ENCODE measurements at places on chromosomes 11 and 22.

DNA sequence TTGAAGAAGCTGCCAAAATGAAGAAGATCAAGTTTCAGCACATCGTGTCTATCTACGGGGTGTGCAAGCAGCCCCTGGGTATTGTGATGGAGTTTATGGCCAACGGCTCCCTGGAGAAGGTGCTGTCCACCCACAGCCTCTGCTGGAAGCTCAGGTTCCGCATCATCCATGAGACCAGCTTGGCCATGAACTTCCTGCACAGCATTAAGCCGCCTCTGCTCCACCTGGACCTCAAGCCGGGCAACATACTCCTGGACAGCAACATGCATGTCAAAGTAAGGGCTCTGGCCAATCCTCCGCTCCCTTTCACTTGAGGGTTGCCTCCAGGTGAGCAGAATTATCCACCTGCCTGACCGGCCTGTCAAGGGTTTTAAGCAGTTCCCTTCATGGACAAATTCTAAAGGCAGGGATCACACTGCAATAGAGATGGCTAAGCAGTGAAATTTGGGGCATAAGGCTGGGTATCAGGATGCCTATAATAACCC, 6.0 kb downstream of the ANKK1 start:
- H3K4me3 ChIP-seq: no peak overlapping the region
- H3K4me1 ChIP-seq: no peaks in the 10 kb centered on the region
- H3K27ac ChIP-seq: no peak overlapping the region
- H3K36me3 ChIP-seq: no peaks in the 10 kb centered on the region
- DNase-seq: no peak

DNA sequence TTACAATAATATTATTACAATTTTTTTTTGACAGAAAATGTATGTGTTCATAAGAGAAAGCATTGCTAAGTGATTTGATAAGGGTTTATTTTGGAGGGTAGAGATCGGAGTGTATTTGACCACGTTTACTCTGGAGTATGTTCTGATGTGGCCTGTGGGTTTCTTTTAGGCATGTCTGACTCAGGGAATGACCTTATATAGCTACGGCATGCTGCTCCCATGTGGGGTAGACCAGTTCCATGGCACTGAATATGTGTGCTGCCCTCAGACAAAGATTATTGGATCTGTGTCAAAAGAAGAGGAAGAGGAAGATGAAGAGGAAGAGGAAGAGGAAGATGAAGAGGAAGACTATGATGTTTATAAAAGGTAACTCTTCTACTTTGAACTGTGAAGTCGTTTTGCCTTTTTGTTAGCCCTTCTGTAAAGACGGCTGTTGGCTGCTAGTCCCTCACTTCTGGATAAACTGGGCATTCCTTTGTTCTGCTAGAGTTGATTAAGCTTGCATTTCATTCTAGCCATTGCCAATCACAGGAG, 38.1 kb upstream of the ST14 start:
- H3K27me3 ChIP-seq: no peaks in the 10 kb centered on the region
- H3K4me1 ChIP-seq: 0 out of 2 replicates have a peak, but pooled peaks cover 3% of the 10 kb centered on the region
- H3K27ac ChIP-seq: no peak overlapping the region
- peaks cover 54% of the 10 kb centered on the region for H3K36me3 ChIP-seq
- DNase-seq: no peak
- no peak overlapping the region for H3K4me3 ChIP-seq

DNA sequence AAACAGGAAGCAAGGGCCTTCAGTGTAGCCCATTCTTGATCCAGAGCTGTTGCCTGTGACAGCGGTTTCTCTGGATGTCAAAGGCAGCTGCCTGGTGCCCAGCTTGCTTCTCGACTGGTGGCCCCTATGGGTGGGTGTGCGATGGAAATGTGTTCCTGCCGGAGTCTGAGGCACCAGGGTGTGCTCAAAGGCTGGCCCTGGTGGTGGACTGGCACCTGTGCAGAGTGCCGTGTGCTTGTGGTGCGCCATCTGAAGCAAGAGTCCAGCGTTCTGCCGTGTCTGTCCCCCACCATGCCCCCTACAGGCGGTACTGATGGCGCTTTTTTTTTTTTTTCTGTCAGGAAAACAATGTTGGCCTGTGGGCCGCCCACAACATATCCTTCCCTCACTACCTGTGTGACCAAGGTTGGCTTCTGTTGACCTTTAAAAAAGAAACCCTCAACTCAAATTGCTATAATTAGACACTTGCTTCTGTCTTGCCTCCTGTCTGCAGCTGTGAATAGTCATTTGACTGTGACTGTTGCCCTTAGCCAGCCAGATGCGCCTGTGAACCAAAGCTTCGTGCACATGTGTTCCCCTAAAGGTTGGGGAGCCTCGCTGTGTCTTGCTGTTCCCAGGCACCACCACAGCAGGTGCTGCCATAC, 4.7 kb upstream of the RANBP1 start:
- no peaks in the 10 kb centered on the region for H3K27me3 ChIP-seq
- no peaks in the 10 kb centered on the region for H3K4me1 ChIP-seq
- no peak for DNase-seq
- H3K27ac ChIP-seq: no peak overlapping the region
- H3K36me3 ChIP-seq: peaks cover 56% of the 10 kb centered on the region

DNA sequence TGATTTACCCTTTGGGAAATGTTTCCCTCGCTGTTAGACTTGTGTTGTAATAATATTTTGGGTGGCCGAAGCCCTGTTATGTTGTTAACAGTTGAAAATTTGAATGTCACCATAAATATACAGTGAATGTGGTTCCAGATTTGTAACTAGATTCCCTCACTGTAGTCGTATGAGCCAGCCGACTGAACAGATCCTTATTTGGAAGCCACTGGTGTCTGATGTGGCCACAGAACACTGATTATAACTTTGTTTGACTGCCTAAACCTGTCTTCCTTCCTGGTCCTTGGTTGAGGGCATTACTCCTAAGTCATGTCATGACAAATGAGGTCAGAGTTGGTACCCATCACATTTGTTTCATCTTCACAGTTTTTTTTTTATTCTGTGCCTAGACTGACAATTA, 45.4 kb downstream of the YAP1 start:
- no peak overlapping the region for H3K27ac ChIP-seq
- H3K27me3 ChIP-seq: no peaks in the 10 kb centered on the region
- H3K4me3 ChIP-seq: no peak overlapping the region
- no peaks in the 10 kb centered on the region for H3K36me3 ChIP-seq
- no peak for DNase-seq

- no peak for DNase-seq
- H3K27me3 ChIP-seq: no peaks in the 10 kb centered on the region
- H3K36me3 ChIP-seq: no peaks in the 10 kb centered on the region
- H3K27ac ChIP-seq: no peak overlapping the region
Measured at GRCh38 chr22:28112548-28113043, 193.5 kb upstream of the PITPNB start.

GRCh38 chr11:73141309-73142127, 600 bp downstream of the FCHSD2 start:
- H3K27ac ChIP-seq: peak overlapping the region; percentile 90
- peaks cover 8% of the 10 kb centered on the region for H3K4me1 ChIP-seq
- peaks cover 9% of the 10 kb centered on the region for H3K27me3 ChIP-seq
- no peak for DNase-seq

GRCh38 chr11:64713016-64713707, 9.8 kb downstream of the NRXN2 start:
- H3K4me3 ChIP-seq: peak overlapping the region; percentile 43
- no peak overlapping the region for H3K27ac ChIP-seq
- H3K4me1 ChIP-seq: peaks cover 12% of the 10 kb centered on the region

DNA sequence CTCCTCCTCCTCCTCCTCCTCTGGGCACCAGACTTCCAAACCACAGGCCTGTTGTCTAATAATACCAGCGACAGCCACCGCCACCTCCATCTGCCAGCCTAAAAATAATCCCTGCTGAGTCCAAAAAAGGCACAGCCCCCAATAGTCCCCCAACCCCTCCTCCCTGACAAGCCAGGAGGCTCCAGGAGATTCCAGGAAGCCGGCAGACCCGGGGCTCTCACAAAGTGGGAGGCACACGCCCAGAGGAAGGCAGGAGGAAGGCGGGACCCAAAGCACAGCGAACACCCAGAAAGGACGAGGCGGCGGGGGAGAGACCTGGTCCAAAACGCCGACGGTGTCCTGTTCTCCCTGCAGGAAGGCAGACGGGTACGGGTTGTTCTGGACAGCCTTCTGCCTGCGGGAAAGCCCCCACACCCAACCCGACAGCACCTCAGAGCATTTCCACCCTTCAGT, 5.9 kb downstream of the IGSF9B start:
- H3K4me3 ChIP-seq: peak overlapping the region; percentile 14
- peaks cover 71% of the 10 kb centered on the region for H3K4me1 ChIP-seq
- 0 out of 2 replicates have a peak overlapping the region, but pooled peaks have one; percentile 9 for H3K27ac ChIP-seq
- H3K36me3 ChIP-seq: no peaks in the 10 kb centered on the region

DNA sequence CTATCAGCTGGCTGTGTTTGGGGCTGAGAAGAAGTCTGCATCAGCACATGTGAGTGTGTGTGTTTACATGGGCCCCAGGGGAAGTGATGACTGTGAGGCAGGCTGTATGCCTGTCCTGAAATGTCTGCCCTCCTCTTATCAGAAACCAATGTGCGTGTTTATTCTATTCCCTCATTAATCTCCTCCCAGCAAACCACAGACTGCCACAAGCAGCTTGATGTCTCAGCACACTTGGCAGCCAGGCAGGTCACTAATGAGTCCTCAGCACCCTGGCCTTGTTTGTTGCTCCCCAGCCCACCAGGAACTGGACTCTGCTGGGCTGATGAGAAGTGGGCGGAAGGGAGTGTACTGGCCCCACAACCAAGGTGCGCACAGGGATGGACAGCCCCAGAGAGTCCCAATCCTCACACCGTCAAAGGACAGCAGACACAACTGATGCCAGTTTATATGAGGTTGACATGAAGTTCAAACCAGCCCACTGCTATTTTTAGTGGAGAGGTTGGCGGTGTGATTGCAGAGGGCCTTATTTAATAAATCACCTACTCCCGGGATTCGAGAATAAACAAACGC, 225.8 kb downstream of the ETS1 start:
- H3K27me3 ChIP-seq: no peaks in the 10 kb centered on the region
- H3K4me3 ChIP-seq: no peak overlapping the region

GRCh38 chr11:27282806-27283205, 80.2 kb downstream of the CCDC34 start:
- no peaks in the 10 kb centered on the region for H3K4me1 ChIP-seq
- H3K36me3 ChIP-seq: no peaks in the 10 kb centered on the region
- H3K4me3 ChIP-seq: no peak overlapping the region
- no peak overlapping the region for H3K27ac ChIP-seq
- DNase-seq: no peak

- no peaks in the 10 kb centered on the region for H3K27me3 ChIP-seq
- no peaks in the 10 kb centered on the region for H3K36me3 ChIP-seq
- no peak for DNase-seq
- no peak overlapping the region for H3K4me3 ChIP-seq
- no peaks in the 10 kb centered on the region for H3K4me1 ChIP-seq
Measured at GRCh38 chr11:28400331-28401100, 292.3 kb downstream of the METTL15 start.

DNA sequence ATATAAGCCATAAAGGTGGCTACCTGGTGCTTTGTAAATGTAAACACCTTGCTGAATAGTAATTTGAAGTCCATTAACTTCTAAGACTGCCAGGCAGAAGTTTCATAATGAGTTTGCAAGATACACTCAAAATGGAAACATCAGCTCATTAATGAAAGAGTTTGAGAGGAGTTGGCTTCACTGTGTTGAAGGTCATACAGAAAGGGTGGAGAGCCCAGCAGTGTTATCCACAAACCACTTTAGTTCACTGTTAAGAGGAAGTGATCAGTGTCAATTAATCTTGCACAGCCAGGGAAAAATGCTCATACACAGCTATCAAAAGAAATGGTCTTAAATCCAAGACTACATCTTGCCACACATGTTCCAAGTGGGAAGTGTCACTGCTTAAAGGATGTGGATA, 689.4 kb downstream of the JRKL start:
- H3K36me3 ChIP-seq: no peaks in the 10 kb centered on the region
- H3K4me1 ChIP-seq: no peaks in the 10 kb centered on the region
- H3K27ac ChIP-seq: no peak overlapping the region
- no peak for DNase-seq

- peaks cover 13% of the 10 kb centered on the region for H3K36me3 ChIP-seq
- no peaks in the 10 kb centered on the region for H3K27me3 ChIP-seq
- H3K4me3 ChIP-seq: no peak overlapping the region
Measured at GRCh38 chr11:125454047-125454446, 42.0 kb downstream of the FEZ1 start.

- no peak for DNase-seq
- H3K36me3 ChIP-seq: no peaks in the 10 kb centered on the region
- H3K4me1 ChIP-seq: peaks cover 8% of the 10 kb centered on the region
- H3K4me3 ChIP-seq: no peak overlapping the region
- no peak overlapping the region for H3K27ac ChIP-seq
Measured at GRCh38 chr11:64892411-64892831, 14.0 kb upstream of the EHD1 start.

DNA sequence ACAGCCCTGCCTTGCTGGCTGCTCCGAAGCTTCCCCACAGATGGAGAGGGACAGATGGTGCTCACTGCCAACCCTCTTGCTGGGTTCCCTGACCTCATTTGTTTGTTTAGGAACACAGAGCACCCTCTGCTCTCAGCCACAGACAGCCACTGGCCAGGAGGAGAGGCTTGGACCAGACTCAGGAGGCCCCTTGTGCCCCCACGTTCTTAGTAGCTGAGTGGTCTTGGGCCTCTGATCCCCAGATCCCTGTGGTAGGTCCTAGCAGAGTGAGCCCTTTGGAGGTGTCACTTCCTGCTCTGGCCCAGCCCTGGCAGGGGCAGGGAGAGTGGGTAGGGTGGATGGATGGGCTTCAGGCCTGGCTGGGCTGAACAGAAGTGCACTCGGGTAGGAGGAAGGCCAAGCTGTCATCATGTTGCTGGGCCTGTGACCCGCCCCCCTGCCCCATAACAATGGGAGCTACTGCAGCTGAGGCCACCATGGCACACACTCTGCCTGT, 84.0 kb downstream of the DHCR7 start:
- no peaks in the 10 kb centered on the region for H3K27me3 ChIP-seq
- no peak overlapping the region for H3K4me3 ChIP-seq

DNA sequence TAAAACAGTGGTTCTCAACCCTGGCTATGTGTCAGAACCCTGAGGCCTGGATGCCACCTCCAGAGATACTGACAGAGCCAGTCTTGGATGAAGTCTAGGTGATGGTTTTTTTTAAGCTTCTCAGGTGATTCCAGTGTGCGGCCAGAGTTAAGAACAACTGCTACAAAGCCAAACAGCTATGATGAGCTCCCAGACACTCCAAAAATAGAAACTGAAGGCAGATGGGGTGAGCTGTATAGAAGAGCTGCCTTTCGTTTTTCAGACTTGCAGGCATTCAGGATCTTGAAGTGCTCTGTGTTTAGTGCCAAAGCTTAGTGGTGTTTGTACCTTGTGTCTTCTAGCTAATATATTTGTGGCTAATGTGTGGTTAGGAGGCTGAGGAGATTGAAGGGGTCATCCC, 14.2 kb downstream of the SCUBE2 start:
- no peaks in the 10 kb centered on the region for H3K36me3 ChIP-seq
- no peak overlapping the region for H3K27ac ChIP-seq
- no peaks in the 10 kb centered on the region for H3K4me1 ChIP-seq
- no peak for DNase-seq

DNA sequence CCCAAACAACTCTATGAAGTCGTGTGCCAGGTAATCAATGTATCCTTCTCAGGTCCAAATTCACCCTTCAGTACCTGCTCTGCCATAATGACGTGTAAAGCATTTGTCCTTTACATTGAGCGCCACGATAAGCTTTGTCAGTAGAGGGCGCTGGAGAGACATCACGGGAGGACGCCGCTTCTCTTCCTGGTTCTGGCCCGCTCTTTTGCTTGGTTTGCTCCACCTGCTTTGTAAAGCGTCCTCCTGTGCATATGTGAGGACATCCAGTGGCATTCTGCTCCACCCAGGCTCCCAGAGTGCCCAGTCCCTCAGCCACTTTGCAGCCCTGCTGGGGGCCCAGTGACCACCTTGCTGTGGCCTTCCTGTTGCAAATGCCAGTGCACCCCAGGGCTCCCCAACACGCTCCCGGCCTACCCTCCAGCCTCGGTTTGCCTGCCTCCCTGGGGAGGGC, 61.1 kb downstream of the WT1 start:
- peak; percentile 46 for DNase-seq
- no peaks in the 10 kb centered on the region for H3K27me3 ChIP-seq
- H3K27ac ChIP-seq: no peak overlapping the region
